ENCODE measurements at places on chromosomes 13 and 19.

- no peak for DNase-seq
These were observed 15.0 kb downstream of the HAS1 start for GRCh38 chr19:51708811-51709210.

GRCh38 chr19:31450696-31451095, 101.5 kb upstream of the TSHZ3 start:
- DNase-seq, result no peak

- DNase-seq, result no peak
These were observed 393.5 kb downstream of the KLF12 start for GRCh38 chr13:73740666-73741065.

DNA sequence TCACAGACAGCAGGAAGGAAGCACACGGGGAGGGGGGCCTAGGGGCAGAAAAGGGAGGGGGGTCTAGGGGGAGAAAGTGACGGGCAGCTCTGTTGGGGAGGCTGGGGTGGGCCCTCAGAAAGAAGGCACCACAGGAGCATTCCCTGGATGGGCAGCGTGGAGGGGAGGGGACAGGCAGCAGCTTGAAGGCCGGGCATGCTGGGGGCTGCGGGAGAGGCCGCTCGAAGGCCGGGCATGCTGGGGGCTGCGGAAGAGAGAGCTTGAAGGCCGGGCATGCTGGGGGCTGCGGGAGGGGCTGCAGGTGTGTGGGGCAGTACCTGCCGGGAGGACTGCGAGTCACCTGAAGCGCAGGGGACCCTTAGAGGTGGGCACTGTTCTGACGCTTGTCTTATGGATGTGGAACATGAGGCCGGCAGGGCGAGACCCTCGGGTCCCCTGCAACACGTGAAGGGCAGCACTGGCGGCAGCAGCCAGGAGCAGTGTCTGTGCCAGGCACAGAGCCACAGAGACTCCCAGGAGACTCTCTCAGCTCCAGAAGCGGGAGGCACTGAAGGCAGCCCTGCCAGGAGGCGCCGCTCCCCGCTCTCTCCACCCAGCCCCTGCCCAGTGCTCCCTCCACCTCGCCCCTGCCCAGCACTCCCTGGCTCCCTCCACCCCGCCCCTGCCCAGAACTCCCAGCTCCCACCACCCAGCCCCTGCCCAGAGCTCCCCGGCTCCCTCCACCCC, 13.3 kb downstream of the ZNF787 start:
- no peak for DNase-seq

DNA sequence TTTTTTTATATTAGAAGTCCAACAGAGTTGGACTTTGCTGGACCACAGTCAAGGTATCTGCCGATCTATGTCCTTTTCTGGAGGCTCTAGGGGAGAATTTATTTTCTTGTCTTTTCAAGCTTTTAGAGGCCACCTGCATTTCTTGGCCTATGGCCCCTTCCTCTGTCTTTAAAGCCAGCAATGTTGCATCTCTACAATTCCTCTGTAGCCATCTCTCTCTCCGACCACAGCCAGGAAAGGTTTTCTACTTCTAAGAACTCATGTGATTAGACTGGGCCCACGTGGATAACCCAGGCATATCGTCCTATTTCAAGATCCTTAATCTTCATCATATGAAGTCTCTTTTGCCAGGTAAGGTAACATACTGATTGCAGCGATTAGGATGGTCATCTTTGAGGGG, 43.5 kb upstream of the RGCC start:
- no peak for DNase-seq

DNA sequence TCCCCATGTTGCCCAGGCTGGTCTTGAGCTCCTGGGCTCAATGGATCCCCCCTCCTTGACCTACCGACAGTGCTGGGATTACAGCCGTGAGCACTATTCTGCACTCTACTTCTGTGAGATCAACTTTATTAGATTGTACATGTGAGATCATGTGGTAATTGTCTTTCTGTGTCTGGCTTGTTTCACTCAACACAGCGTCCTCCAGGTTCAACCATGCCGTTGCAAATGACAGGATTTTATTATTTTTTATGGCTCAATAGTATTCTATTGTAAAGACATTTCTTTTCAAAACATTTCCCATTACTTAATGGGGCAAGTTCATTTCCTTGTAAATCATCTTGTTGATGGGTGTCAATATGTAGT, 1.5 kb upstream of the OBI1 start:
- no peak for DNase-seq

DNA sequence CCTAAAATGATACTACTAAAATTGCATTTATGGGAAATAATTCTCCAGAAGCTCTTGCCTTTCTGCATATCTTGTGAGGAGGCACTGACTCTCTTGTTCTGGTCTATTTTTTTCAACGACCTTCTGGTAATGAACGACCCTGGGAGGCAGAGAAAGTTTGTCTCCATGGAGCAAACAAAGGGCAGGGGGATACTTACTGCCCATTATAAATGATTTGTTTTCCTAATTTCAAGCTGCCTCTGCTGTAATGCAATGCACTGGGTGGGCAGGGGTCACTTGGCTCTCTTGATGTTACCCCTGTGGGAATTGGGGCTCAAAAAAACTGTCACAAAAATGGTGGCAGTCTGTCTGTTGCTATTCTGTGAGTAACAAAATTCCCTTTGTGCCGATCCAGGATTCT, 643.2 kb downstream of the LIG4 start:
- DNase-seq, result no peak

DNA sequence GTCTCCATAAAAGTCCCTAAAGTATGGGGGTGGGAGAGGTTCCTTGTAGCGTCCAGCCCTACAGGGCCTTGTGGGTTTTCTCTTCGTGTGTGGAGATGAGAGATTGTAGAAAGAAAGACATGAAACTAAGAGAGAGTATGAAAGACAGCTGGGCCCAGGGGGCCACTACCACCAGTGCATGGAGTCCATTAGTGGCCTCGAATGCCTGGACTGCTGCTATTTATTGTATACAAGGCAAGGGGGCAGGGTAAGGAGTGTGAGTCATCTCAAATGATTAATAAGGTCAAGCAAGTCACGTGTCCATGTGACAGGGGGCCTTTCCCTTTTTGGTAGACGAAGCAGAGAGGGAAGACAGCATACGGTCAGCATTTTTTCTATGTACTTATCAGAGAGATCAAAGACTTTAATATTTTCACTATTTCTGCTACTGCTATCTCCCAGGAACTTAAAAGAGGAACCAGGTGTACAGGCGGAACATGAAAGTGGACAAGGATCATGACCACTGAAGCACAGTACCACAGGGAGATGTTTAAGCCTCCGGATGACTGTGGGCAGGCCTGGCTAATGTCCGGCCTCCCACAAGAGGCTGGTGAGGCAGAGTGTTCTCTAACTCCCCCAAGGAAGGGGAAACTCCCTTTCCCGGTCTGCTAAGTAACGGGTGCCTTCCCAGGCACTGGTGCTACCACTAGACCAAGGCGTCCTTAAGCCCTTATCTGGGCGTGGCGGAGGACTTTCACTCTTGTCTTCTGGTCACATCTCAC, 25.5 kb downstream of the FGF21 start:
- DNase-seq, result no peak
